Stimulated activated CD8-positive, alpha-beta memory T cell treated with anti-CD3 and anti-CD28 coated beads, Interleukin-7, amount 100 ng/mL, for 4 hours (primary cell): ENCODE measurements at places on chromosomes 16 and 17.

GRCh38 chr17:50935221-50935995 is 69.3 kb upstream of the TOB1 start:
- DNase-seq: no peak

GRCh38 chr17:81018044-81018802 is 16.7 kb upstream of the BAIAP2 start:
- no peak for DNase-seq

DNA sequence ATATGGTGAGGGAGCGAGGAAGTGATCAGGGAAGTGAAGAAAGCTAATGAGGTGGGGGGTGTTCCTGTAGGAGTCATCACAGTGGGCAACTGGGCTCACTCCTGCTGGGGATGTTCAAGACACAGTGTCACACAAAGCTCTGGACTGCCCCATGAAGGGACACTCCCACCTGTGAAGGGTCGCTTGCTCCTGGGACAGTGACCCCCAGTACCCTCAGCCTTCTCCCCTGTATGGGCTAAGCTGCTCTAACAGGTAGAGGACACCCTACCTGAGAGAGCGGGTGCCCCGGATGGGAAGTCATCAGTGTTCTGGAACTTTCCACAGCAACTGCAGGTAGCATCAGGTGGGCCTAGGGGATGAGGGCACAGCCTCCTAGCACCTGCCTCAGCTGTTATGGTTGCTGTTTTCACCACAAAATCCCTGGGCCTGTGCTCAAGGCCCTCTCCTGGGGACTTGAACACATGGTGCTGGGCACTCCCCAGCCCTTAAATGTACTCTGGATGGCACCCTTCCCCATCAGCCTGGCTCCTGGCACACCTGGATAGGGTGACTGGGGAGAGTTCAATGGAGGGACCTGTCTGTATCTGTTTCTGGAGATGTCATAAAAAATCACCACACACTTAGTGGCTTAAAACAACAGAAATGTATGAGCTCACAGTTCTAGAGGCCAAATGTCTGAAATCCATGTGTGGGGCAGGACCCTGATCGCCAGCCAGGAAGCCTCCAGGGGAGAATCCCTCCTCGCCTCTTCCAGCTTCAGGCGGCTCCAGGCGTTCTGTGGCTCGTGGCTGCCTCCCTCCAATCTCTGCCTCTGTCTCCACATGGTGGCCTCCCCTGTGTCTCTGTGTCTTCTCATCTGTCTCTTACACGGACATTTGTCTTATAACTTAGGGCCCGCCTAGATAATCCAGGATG is 104.0 kb upstream of the CDH5 start:
- DNase-seq: no peak

DNA sequence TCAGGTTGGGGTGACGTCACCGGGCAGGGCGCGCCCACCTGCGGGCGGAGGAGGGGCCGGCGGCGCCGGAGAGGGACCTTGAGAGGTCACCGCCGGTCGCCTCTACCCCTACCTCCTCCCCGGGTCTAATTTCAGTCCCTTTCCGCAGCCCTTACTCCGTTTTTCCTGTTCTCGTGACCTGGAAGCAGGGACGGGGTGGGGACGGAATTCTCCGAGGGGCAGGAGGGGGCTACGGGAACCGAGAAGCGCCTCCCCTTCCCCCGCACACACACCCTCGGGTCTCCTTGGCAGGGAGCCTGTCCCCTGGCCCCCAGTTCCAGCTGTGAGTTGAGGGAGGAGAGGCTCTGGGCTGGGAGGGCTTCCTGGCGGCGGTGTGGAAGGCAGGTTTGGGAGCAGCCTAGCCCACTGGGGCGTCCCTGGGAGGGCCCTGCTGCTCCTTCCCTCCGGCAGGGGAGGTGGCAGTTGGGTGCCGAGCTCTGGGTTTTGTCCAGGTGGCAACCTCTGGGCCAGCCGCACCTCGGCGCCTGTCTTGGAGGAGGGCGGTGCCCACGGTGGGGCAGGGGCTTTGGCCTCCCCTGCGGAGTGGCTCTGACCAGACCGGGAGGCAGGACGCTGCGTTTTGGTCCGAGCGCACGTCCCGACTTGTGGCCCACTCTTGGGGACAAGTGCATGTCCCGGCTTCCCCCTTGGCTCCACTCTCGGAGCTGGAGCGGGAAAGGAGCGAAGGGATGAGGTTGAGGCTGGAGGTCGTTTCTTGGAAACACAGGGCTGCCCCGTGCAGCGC is 773 bp downstream of the SYNGR3 start:
- DNase-seq: no peak
